COLO829 (cell line): ENCODE measurements at places on chromosomes 1 and 21.

DNA sequence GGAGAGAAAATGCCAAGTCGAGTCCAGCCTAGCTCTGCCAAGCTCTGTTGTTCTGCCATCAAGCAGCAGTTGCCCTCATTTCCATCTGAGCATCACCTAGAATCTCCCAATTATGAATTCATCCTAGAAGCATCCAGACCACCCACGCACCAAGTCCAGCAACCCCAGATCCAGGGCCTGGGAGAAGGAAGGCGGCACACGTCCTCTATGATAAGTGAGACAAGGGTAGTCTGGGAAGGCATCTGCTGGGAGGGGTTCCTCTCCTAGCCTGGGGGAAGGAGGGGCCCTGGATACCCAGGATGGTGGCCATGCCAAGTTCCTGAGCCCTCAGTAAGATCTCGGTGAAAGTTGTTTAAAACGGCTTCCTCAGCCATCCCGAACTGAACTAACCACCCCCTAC is 70.7 kb downstream of the VWA5B1 start:
- no peak for DNase-seq

- DNase-seq, result no peak
These were observed 20.8 kb upstream of the BTG2 start for GRCh38 chr1:203284411-203285123.

GRCh38 chr1:182244451-182244850 is 147.1 kb downstream of the GLUL start:
- no peak for DNase-seq

GRCh38 chr21:34203851-34204420 is 130.6 kb downstream of the MRPS6 start:
- DNase-seq, result no peak

GRCh38 chr1:193181536-193181935 is 4.9 kb downstream of the B3GALT2 start:
- DNase-seq, result no peak

GRCh38 chr1:11501906-11502485 is 23.0 kb downstream of the DISP3 start:
- no peak for DNase-seq
